ENCODE measurements at places on chromosomes 7 and 10.

DNA sequence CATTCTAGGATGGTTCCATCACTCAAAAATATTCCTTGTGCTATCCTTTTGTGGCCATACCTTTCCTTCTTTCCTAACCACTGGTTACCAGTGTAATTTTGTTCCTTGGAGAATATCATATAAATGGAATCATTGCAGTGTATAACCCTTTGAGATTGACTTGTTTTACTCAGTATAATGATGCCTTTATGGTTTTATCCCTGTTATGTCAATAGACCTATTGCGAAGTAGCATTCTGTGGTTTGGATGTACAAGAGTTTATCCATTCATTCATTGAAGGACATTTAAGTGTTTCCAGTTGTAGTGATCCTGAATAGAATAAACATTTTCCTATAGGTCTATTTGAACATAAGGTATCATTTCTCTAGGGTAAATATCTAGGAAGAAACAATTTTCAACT, 54.2 kb downstream of the RBM33 start:
- DNase-seq: no peak
- no peak overlapping the region for H3K27ac ChIP-seq
- H3K4me3 ChIP-seq: no peak overlapping the region
- H3K36me3 ChIP-seq: peaks cover 91% of the 10 kb centered on the region

GRCh38 chr7:138581065-138581464, 120.1 kb downstream of the SVOPL start:
- peaks cover 92% of the 10 kb centered on the region for H3K36me3 ChIP-seq
- H3K4me3 ChIP-seq: no peak overlapping the region
- no peaks in the 10 kb centered on the region for H3K27me3 ChIP-seq
- no peak for DNase-seq
- H3K4me1 ChIP-seq: no peaks in the 10 kb centered on the region

GRCh38 chr10:61385231-61386001, 67.8 kb downstream of the TMEM26 start:
- no peak overlapping the region for H3K4me3 ChIP-seq
- no peaks in the 10 kb centered on the region for H3K4me1 ChIP-seq
- H3K27me3 ChIP-seq: peaks cover 7% of the 10 kb centered on the region

- no peak overlapping the region for H3K4me3 ChIP-seq
- H3K27me3 ChIP-seq: peaks cover under 1% of the 10 kb centered on the region
- no peaks in the 10 kb centered on the region for H3K36me3 ChIP-seq
- H3K4me1 ChIP-seq: peaks cover 60% of the 10 kb centered on the region
- no peak for DNase-seq
Observed at GRCh38 chr10:71747551-71748523, 25.5 kb downstream of the VSIR start.

DNA sequence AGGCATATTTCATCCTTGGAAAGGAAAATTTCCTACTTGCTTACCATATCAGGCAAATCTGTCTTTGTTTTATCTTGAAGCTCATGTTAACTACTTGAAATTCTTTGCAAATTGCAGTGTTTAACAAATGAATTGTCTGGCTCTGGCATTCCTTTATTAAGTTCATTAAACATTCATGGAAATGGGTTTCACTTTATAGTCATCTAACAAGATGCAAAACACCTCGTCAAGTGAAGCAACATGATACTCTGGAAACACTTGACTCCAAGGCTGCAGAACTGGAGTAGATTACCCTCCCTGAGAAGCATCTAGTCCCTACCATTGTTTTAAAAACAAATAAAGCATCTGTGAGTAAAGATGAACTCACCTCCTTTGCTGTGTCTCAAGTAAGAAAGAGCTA, 1086.9 kb downstream of the NRG3 start:
- no peak overlapping the region for H3K27ac ChIP-seq
- no peak for DNase-seq
- H3K36me3 ChIP-seq: no peaks in the 10 kb centered on the region
- H3K4me3 ChIP-seq: no peak overlapping the region
- H3K4me1 ChIP-seq: peaks cover 16% of the 10 kb centered on the region

DNA sequence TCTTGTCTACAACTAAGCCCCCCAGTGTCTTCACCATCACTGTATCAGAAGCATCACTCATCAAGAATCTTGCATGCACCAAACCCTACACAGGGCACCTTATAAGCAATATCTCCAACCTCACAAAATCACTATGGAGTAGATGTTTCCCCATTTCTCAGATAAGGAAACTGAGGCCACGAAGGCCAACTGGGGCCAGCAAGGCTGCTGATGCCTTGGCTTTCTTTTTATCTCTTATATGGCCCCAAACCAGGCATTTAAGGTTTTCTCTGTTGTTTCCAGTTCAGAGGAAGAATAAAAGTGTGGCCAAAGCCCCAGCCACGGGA, 47.3 kb upstream of the NPFFR1 start:
- no peak for DNase-seq
- peaks cover 21% of the 10 kb centered on the region for H3K36me3 ChIP-seq
- H3K27ac ChIP-seq: no peak overlapping the region
- H3K4me3 ChIP-seq: no peak overlapping the region

- H3K4me1 ChIP-seq: no peaks in the 10 kb centered on the region
- H3K4me3 ChIP-seq: no peak overlapping the region
- H3K27me3 ChIP-seq: no peaks in the 10 kb centered on the region
- DNase-seq: no peak
- no peak overlapping the region for H3K27ac ChIP-seq
Observed at GRCh38 chr7:88046839-88047573, 113.0 kb downstream of the ADAM22 start.

DNA sequence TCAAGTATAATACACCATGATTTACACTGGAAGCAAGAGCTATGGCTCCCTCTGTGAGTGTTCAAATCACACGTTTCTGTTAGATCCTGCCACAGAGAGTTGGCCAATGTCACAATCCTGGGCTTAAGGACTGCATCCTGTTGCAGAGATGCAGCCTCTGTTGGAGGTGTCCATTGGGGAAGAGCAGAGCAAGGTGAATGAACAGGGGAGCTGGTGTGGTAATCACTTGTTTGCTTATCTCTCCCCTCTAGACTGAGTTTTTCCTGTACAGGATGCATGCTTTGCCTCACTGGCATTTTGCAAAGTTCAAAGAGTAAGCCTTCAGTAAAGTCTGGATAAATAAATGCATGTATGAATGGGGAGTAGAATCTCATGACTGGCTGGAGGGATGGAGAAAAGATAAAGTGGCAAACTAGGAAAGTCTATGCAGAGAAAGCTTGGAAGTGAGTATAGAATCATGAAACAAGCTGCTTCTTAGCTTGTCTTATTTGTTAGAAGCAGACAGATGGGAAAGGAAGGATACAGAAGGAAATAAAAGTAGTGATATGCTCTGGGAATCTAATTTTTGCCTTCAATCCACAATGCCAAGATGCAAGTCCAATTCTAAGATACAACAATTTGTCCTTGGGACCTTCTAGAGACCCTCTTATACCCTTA, 605.9 kb downstream of the KCNMA1 start:
- no peak for DNase-seq
- H3K4me3 ChIP-seq: no peak overlapping the region
- H3K36me3 ChIP-seq: no peaks in the 10 kb centered on the region
- H3K4me1 ChIP-seq: peaks cover 58% of the 10 kb centered on the region
- H3K27ac ChIP-seq: no peak overlapping the region

All from nephron progenitor cell (in vitro differentiated cells).